ENCODE measurements at places on chromosomes 3 and 15. TPM values are rescaled to one million over a fixed set of nuclear protein-coding genes. Genes with fewer than 3 reads are reported as not detected.

ECE2 gene
- not detected for total RNA-seq

HPS3 gene
- total RNA-seq, result 14.5 TPM

KLHL40 gene
- not detected for total RNA-seq

THAP10 gene
- total RNA-seq, result 0.35 TPM

ATP13A4 gene
- total RNA-seq, result 0.23 TPM

ACOX2 gene
- total RNA-seq, result 17.2 TPM

HTR3E gene
- not detected for total RNA-seq

WDR93 gene
- total RNA-seq, result not detected

PLAAT1 gene
- not detected for total RNA-seq

RBM6 gene
- total RNA-seq, result 30.9 TPM

GOLGA8H gene
- 0.30 TPM for total RNA-seq

ZNF860 gene
- total RNA-seq, result 0.38 TPM

TRA2B gene
- 162 TPM for total RNA-seq

HRG gene
- not detected for total RNA-seq

CHRM5 gene
- 0.15 TPM for total RNA-seq

USP50 gene
- total RNA-seq, result not detected

PPARG gene
- total RNA-seq, result 27.5 TPM

SNX33 gene
- 11.1 TPM for total RNA-seq

NOX5 gene
- 0.12 TPM for total RNA-seq

RAF1 gene
- 91.5 TPM for total RNA-seq

ITGA11 gene
- 65.5 TPM for total RNA-seq

MINAR1 gene
- 0.98 TPM for total RNA-seq

FANCD2OS gene
- total RNA-seq, result not detected

FAM81A gene
- not detected for total RNA-seq

RIOX2 gene
- 27.4 TPM for total RNA-seq

LRTM1 gene
- not detected for total RNA-seq

EDC3 gene
- total RNA-seq, result 10.9 TPM

TRH gene
- not detected for total RNA-seq

RABL3 gene
- total RNA-seq, result 11.7 TPM

C3orf20 gene
- under 0.01 TPM for total RNA-seq

ULK3 gene
- 4.4 TPM for total RNA-seq

C3orf85 gene
- total RNA-seq, result not detected

PCOLCE2 gene
- 135 TPM for total RNA-seq

CPB1 gene
- not detected for total RNA-seq

IGSF10 gene
- total RNA-seq, result 0.15 TPM

ROPN1 gene
- not detected for total RNA-seq

ROBO1 gene
- 71.7 TPM for total RNA-seq

RETNLB gene
- not detected for total RNA-seq

SLC24A5 gene
- not detected for total RNA-seq

USP13 gene
- 4.9 TPM for total RNA-seq

VGLL3 gene
- 2.9 TPM for total RNA-seq

LRRC49 gene
- total RNA-seq, result 10.9 TPM

MCF2L2 gene
- 0.15 TPM for total RNA-seq

CFAP100 gene
- total RNA-seq, result not detected

HCLS1 gene
- 0.60 TPM for total RNA-seq

UROC1 gene
- total RNA-seq, result not detected

TRPM1 gene
- not detected for total RNA-seq

EXOSC7 gene
- 66.3 TPM for total RNA-seq

ALDH1L1 gene
- total RNA-seq, result 0.08 TPM

CCRL2 gene
- not detected for total RNA-seq

HDAC11 gene
- 11.3 TPM for total RNA-seq

FOXL2NB gene
- total RNA-seq, result under 0.01 TPM

All from smooth muscle cell of the coronary artery (primary cell).